Activated naive CD8-positive, alpha-beta T cell treated with anti-CD3 and anti-CD28 coated beads, Interleukin-2, amount 10 ng/mL, durations not matched to agents 7 days and 5 days (primary cell): ENCODE measurements at places on chromosomes 5 and 9. TPM values are rescaled to one million over a fixed set of nuclear protein-coding genes. Genes with fewer than 3 reads are reported as not detected.

GRCh38 chr9:136907011-136907914 is 20.9 kb downstream of the TRAF2 start:
- DNase-seq, result no peak

DNA sequence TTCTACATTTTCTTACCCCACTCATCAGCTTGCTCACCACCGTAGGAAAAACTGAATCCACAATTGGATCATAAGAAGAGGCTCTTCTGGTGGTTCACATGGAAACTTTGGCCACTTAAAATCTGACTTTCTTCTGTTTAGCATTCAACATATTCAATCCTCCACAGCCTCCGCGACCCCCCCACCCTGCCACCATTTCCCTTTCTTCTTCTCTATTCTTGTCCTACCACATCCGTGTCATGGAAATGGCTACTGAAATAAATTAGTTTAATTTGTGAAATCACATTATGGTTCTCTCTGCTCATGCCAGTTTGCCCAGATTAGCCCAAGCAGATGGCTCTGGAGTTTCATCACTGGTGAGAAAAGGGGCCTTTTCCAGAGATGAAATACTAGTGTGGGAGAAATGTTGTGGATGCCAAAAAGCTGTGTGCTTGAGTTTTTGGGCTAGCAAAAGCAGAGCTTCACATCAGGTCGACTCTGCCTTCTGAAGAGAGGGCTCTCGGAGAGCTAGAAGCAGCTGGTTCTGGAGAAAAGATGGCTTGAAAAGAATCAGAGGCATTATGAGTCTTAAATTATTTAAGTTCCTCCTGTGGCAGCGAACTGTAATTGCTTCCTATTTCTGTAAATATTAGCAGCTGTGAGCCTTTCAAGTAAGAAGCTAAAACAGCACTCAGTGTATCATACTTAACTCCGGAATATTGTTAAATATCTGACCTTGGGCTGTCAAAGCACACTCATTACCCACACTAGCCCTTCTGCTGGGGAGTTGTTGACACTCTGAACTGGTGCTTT is 107.1 kb downstream of the MAT2B start:
- no peak for DNase-seq

GRCh38 chr9:38393128-38393796 is 760 bp downstream of the ALDH1B1 start:
- DNase-seq, result peak; percentile 31

DNA sequence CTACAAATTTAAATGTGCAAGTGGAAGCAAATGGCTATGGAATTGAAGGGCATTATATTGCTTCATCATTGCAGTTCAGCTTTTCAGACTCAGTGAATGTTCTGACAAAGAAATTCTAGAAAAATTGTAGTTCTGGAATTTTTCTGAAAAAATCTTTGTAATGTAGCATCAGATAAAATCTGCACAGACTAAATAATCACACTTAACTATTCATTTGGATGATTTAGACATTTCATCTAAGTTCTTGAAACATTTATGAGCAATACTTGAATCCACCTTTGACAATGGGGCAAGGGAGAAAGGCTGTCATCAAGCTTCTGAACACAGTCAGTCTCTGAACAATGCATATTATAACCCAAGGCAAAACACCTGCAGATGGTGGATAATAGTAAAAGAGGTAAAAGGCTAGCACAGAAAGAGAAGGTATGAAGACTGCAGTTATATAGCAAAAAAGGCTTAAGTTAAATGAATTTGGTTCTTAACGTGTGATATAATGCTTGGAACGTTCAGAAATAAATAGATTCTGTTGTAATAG is 1352.0 kb upstream of the NUDT12 start:
- DNase-seq, result no peak

- DNase-seq, result no peak
Measured at GRCh38 chr9:38289236-38289865, 103.2 kb upstream of the ALDH1B1 start.

DNA sequence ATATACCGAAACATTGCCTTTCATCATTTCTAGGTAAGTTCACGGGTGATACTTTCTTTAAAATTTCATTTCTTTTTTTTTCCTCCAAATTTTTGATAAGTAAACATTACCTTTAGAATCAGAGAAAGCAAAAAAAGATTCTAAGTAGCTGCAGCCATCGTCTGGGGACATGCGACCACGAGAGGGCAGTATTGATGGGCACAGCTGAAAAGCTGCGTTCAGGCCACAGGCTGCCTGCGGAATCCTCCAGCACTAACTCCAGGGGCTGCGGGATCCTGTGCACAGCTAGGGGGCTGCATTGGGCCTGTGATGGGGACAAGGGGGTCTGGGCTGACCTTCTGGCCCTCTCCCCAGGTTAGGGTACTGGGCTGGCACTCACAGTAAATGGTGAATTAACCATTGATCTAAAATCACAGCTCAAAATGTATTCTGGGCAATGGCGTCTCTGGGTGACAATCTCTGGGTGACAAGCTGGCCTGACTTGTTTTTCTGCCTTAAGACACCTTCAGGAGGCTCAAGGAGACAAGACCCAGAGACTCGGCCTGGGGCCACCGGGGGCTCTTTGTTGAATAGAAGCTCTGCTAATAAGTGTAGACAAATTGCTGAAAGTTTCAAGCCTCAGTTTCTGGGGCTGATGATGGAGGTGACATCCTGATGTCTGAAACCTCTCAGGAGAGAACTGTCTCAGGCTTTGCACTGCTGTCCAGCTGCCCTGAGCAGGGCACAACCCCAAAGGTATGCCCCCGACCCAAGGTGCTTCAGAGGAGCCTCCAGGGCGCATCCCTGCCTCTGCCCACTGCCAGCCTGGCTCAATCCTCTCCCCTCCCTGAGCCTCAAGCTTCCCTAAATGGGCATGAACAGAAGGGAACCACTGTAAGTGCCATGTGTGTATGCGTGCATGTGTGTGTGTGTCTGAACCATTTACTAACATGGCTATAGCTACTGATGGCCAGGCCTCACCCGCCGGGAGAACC is 44.3 kb upstream of the SARDH start:
- DNase-seq, result peak; percentile 71

Gene TLE1
- 0.91 TPM for total RNA-seq

- no peak for DNase-seq
Measured at GRCh38 chr9:115126404-115126803, 8.4 kb upstream of the TNC start.

DNA sequence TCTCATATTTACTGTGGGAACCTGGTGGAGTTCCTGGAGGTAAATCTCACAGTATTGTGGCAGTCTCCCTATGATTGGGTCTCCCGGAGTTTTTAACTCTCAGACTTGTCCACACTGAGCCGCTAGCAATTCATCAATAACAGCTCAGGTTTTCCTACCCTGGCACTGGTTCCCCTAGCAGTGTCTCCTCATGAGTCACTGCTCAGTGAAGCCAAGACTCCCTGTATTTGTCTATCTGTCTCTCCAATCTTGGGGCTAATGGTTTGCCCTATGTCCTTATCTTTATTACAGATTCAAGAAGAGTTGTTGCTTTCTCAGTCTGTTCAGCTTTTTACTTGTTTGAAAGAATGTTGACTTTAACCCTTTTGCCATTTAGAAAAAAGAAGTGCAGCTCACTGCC is 176.7 kb upstream of the FGF10 start:
- no peak for DNase-seq

- DNase-seq, result no peak
Measured at GRCh38 chr9:114467226-114467750, 38.0 kb downstream of the WHRN start.

DNA sequence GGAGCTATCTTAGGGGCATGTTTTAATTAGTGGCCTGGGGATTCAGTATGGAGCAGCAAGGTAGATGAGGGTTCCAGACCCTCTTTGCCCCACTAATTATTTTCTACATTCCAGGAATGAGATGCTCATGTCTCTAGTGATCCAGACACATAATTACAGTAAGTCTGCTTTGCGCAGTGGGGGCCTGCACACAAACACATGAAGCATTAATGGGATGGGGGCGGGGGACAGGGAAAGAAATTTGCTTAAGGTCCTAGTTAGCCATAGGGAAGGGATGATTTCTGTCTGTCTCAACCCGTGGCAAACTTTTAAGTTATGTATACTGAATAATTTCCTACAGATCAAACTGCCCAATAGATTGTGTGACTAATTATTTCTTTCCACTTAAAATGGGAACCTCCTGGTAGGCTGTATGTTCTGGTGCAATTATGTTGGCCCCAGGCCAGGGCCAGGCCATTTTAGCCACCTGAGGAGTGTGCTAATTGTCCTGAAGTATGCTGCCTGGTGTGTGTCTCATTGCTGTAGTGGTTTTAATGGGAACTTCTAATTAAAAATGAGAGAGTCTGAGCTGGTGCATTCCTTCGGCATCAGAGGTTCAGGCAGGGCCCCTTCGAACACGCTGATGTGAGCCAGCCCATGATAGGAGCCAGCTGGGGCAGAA is 134.4 kb downstream of the PTTG1 start:
- DNase-seq, result no peak

GRCh38 chr9:112020680-112021596 is 124.3 kb downstream of the UGCG start:
- DNase-seq, result no peak

GRCh38 chr9:110877374-110877773 is 160.9 kb downstream of the LPAR1 start:
- DNase-seq, result no peak

DNA sequence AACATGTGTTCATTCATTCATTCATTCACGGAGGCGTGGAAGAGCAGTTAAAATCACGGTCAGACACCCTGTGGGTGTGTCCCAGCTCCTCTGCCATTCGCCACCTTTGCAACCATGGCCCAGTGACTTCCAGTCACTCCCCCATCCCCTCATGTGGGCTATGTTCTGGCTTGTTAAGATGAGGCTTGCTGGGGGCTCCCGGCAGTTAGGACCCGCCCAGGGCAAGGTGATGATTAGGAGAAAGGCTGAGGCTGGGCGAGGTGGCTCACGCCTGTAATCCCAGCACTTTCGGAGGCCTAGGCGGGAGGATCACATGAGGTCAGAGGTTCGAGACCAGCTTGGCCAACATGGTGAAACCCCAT is 24.9 kb upstream of the PTGES start:
- DNase-seq, result no peak

Gene SNCAIP
- not detected for total RNA-seq

DNA sequence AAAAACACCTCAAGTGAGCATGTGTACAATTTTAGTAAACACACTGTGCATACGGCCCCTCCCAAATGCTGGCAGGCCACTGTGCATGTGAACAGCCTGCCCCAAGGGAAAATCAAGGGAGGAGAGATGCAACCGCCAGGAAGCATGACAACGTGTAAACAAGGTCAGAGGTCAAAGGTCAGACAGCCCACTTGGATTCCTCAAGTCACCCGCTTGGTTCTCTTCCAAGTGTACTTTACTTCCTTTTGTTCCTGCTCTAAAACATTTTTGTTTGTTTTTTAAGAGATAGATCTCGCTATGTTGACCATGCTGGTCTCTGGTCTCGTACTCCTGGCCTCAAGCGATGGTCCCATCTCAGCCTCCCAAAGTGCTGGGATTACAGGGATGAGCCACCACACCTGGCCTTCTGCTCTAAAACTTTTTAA is 126.7 kb upstream of the SHB start:
- no peak for DNase-seq

DNA sequence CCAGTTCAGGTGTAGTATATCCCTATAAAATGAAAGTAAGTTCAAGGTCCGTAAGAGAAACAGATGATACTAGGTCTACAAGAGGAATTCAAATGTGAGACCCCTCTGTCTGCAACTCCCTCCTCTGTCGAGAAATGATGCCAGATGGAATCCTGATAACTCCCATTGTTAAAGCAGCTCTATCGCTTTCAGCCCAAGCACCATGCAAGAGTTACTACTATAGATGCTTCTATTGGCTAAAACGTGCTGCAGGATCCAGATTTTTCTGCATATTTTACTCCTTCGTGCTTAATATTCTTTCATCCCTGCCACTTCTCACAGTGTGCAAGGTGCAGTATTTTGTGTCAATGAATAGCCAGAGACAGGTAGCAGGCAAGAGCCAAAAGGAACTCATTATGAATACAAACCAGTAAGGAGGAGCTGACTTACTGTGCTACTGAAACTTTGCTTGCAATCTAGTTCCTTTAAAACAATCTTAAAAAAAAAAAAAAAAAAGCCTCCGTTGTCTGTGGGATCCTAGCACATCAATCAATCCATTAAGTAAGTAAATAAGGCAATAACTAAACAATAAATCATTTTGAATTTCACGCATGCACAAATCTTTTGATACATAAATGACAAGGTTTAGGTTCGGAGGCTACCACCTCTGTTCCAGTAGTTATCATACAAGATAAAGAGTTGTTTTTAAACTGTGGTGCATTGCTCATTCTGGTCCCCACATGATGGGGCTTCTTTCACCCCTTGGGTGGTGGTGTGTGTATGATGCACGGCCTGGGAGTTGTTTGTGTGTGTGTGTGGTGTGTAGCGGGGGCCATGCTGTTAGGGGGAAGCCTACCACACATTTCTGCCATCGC is 151.1 kb upstream of the MPDZ start:
- DNase-seq, result no peak

Gene LRRC19
- not detected for total RNA-seq

Gene SLC27A6
- not detected for total RNA-seq

Gene LCN15
- total RNA-seq, result not detected

GRCh38 chr9:97140566-97140965 is 101.6 kb upstream of the CTSV start:
- DNase-seq, result no peak

Gene FAF2
- 32.4 TPM for total RNA-seq

Gene GFI1B
- not detected for total RNA-seq

GRCh38 chr9:120875643-120875953 is 1.4 kb downstream of the PHF19 start:
- no peak for DNase-seq

- DNase-seq, result no peak
Measured at GRCh38 chr5:140220032-140220697, 45.2 kb downstream of the CYSTM1 start.
